ENCODE measurements at places on chromosomes 1 and 21.

GRCh38 chr1:38586993-38587646, 272.5 kb downstream of the RRAGC start:
- DNase-seq: peak; percentile 41

GRCh38 chr1:175136246-175136645, 56.3 kb downstream of the KIAA0040 start:
- DNase-seq: no peak

GRCh38 chr1:201585093-201585483, 46.2 kb downstream of the NAV1 start:
- no peak for DNase-seq

- no peak for DNase-seq
Measured at GRCh38 chr21:43974791-43975468, 37.2 kb upstream of the TRAPPC10 start.

DNA sequence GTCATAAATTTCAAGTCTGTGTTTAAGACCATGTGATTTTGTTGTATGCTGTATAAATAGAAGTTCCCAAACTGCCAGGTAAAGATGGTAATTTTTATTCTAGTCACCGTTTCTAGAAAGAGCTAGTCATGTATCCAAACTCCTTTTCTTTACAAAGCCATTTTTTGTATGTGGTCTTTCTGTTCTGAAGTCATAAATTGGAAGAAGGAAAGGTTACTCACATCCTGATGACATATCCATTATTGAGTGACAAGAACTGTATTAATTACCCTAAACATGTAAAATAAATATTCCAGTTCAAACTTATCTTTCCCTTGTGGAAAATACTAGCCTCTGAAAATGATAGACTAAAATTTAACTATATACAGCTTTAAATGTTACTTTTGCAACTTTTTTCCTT, 104.7 kb downstream of the POFUT2 start:
- no peak for DNase-seq

GRCh38 chr1:114756949-114757454, 782 bp downstream of the CSDE1 start:
- DNase-seq: no peak

DNA sequence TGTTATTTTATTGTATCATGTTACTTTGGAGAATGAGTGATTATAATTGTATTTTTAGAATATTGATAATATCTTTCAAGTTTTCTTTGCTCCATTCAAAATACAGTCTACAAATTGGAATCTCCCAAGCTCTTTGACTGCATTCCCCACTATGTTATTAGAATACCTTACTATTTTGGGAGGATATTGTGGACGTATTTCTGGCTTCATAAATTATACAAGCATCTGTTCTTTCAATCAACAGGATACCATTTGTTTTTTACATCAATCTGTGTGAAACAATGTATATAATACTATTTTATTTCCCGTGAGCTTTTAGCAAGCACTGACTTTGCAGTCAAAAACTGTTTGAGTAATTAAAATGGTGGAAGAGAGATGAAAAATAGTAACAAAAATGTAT, 226.5 kb downstream of the PTPRC start:
- DNase-seq: no peak

DNA sequence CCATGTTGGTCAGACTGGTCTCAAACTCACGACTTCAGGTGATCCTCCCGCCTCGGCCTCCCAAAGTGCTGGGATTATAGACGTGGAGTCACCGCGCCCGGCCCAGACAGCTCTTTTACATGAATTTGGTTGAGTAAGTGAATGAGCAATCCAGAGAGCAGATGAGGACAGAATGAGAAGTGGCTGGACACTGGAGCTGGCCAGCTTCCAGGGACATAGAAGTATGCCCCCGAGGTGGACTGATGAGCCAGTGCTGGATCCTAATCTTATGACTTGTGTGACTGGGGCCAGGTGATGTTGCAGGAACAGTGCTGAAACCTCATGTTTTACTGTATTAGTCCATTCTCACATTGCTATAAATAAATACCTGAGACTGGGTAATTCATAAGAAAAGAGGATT, 35.9 kb upstream of the KANK4 start:
- no peak for DNase-seq

DNA sequence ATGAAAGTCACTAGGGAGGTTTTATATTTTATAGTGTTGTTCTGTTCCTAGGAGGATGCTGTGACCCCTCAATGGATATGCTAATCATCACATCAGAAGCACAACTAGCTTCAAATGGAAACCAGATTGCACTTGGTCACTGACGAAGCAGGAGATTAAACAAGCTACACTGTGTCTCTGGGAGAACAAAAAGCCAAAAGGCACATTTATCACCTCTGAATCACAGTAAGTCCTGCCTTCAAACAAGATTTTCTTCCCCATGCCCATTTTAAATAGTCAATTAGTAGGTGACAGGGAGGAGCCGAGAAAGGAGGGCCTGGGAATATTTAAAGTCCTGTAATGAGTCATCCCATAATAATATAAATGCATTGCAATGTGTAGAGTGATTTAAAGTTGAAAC, 38.1 kb downstream of the RGS2 start:
- no peak for DNase-seq

DNA sequence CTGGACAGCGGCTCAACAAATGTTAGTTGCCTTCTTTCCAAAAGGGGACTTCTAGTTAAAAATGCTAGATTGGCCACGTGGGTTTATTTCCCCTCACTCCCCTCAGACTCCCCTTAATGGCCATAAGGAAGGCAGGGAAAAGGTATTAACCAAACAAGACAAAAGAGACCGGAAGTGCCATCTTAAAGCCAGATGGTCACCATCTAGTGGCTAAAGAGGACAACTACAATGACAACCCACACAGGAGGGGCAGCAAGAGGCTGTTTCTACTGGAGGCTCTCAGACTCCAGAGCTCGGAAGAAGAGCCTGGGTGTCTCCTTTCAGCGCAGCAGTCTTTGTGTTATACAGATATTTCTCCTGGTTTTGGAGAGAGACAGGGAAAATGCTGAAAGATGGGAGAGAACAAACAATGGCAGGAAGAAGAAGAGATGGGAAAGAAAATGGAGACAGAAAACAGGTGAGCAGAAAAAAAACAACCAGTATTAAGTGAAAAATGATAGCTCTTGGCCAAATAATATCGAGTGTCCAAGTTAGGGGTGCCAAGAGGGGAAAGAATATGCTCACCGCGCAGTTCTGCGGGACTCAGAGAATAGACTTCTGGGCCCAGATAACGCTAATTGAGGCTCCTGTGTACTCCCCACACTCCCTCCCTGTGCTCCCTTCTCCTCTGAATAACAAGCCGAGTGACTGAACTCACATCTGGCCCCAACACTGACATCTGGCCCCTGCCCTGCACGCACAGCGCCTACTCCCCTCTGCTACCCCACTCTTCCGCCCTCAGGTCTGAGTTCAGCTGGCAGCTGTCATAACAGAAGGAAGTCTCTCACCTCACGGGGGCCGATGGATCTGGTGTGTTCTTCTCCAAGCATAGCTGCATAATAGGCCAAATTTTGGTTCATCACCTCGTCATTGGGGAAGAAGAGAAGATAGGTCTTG, 9.6 kb downstream of the P3H1 start:
- DNase-seq: no peak

DNA sequence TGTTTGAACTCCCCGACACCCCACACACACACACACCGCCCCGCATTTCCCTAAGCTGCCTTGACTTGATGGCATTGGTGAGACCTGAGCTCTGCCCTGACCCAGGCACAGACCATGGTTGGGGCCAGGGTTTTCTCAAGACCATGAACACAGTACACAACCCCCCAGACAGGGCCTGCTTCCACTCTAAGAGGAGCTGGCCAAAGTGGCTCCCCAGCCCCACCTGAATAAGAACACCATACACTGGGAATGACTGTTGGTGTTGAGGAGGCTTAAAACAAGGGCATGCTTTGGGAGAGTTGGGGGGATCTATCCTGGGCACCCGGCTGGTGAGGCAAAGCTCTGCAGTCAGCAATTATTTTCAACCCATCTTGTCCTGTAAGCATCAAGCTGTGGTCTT, 77.6 kb upstream of the SYT6 start:
- DNase-seq: no peak

DNA sequence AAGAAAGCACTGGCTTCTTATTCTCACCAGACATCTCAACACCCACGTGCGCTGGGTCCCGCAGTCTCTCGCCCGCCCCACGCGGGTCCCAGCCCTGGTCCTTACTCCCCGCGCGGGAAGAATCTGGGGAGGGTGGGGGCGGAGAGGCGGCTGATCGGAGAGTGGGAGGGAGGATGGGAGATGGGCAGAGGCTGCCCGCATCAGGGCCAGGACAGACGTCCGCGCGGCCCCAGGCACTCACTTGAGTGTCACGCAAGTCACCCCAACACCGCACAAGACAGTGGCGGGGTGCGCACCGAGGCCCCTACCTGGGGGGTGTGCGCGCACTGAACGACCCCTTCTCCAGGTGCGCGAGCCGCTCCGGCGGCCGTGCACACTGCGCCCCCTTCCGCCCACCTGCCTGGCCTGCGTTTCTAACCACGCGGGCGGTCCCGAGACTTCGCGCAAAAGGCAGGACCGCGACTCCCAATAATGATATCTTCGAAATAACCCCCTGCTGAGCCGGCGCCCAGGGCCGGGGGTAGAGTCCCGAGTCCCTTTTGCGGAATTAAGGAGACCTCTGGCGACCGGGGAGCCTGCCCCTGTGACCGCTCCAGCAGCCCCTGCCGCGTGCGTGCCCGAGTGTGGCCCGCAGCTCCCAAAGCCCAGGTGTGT, 6.0 kb upstream of the SIM2 start:
- no peak for DNase-seq

GRCh38 chr1:113654883-113655282, 104.4 kb downstream of the PHTF1 start:
- DNase-seq: no peak

GRCh38 chr1:238745069-238745468, 641.3 kb upstream of the CHRM3 start:
- no peak for DNase-seq

GRCh38 chr1:38241594-38242334, 195.2 kb upstream of the POU3F1 start:
- no peak for DNase-seq

GRCh38 chr21:42156690-42157605, 62.0 kb upstream of the ABCG1 start:
- no peak for DNase-seq

GRCh38 chr1:32924881-32925344, 23.7 kb upstream of the TMEM54 start:
- DNase-seq: no peak

DNA sequence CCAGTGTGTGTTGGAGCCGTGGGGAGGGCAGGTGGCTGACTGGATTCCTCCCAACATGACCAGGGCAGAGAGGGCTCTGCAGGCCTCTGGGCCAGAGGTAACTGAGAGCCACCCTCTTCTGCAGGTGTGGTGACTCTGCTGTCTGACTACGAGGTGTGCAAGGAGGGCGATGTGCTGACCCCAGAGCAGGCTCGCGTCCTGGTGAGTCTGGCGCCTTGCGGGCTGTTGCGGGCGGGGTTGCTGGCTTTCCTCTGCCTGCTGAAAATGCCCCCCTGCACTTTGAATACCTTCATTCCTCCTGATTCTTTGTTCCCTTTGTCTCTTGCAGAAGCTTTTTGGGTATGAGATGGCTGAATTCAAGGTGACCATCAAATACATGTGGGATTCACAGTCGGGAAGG, 6.7 kb downstream of the MRTO4 start:
- DNase-seq: no peak

DNA sequence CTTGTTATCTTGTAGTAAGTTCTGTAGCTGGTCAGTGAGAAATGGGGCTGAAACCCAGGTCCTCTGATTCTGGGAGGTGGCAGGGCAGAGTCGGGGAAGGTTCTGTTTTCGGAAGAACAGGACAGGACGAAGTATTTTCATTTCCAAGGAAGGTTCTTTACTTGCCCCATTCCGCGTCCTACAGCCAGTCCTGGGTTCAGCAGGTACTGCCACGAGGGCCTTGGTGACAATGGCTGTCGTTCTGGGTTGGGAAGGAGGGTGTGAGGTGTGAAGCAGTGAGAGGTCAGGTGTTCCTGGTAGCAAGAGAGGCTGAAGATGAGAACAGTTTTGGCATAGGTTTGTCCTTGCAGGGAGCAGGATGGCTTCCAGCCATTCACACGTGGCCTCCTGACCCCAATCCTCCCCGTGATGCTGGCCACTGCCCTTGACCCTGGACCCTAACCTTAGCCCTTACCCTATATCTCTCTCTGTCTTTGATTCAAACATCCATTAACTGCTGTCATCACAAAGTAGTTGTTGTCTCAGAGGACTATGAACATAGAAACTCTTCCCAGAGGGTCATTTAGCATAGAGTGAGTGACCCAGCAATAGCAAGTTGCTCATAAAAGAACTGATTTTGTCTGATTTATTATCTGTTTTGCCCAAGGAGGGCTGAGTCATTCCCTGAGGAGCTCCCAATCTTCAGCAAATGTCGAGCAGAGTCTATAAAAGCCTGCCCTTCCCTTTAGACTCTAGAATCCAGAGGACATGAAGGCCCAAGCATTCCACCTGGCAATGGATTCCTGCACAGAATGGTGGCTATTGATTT, 25.0 kb downstream of the VASH2 start:
- no peak for DNase-seq

DNA sequence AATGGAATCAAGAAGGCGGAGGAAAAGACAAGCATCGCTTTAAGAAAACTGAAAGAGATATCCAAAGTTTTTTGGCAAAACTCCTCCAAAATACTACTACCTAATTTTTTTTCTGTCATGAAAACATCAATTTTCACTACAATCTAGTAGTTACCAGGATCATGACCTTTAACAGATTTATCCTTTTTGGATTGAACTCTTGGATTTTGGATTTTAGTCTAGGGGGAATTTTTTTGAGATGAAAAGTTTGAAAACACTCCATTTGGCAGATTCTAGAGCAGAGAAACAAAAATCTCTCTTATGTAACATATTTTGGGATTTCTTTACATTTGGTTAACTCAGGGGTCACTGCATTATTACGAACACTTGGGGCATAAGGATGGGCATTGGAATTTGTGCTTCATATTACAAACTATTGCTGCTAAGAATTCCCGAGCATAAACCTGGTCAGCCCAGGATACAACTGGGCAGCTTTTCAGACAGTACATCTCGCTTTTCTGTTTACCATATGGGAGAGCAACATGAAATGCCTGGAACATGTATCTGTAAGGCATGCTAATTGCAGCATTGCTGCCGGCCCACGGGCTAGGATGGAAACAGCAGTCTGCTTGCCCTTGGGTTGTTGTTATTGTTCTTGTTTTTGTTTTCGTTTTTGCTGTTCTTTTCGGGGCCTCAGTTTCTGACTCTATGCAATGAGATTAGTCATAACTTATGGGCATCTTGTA, 264.3 kb downstream of the RHOU start:
- DNase-seq: no peak

GRCh38 chr1:109726728-109727373, 14.0 kb downstream of the GSTM3 start:
- DNase-seq: no peak

DNA sequence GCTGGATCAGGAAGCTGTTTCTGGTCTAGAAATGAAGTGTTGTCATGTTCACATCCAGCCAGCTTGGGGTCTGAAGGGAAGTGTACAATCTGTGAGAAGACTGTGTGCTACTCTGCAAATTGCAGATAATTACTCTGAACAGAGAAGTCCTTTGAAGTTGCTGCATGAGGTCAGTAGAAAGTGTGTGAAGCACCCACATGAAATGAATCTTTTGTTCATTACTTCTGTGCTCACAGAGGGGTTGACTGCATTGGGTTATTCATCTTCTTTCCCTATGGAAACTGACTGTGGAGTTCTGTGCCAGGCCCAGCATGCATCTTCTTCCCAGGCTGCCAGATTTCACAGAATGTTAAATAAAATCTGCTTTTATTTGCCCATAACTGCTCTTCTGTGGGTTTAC, 47.1 kb downstream of the CTH start:
- no peak for DNase-seq
